ENCODE measurements at places on chromosomes 7 and 10.

GRCh38 chr7:146115851-146116520 lies 615 bp upstream of the CNTNAP2 start:
- DNase-seq = peak; percentile 25

GRCh38 chr10:118980135-118980865 lies 49.2 kb upstream of the NANOS1 start:
- no peak for DNase-seq

DNA sequence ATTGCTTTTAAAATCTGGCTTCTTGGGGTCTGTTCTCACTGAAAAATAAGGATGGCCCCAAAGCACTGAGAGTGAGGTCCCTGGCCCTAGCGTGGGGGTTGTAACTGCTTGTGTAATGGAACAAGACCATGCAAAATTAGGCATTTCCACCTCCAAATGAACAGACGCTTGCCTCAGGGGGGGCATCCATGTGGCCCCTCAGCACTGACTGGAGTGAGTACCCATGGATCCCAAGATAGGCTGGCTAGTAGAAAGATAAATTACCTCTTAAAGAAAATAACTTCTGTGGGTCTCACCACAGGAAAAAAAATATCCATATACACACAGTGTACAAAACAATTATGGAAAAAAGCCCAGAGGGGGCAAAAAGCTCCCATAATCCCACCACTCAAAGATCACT lies 15.2 kb upstream of the CPA1 start:
- no peak for DNase-seq

GRCh38 chr10:101878869-101879268 lies 35.3 kb upstream of the KCNIP2 start:
- DNase-seq = no peak

- no peak for DNase-seq
Observed at GRCh38 chr7:40747856-40748255, 613.1 kb downstream of the SUGCT start.

GRCh38 chr7:8443576-8444467 lies 10.4 kb downstream of the NXPH1 start:
- DNase-seq = no peak

- DNase-seq = no peak
Observed at GRCh38 chr7:19177269-19177668, 32.0 kb upstream of the FERD3L start.

DNA sequence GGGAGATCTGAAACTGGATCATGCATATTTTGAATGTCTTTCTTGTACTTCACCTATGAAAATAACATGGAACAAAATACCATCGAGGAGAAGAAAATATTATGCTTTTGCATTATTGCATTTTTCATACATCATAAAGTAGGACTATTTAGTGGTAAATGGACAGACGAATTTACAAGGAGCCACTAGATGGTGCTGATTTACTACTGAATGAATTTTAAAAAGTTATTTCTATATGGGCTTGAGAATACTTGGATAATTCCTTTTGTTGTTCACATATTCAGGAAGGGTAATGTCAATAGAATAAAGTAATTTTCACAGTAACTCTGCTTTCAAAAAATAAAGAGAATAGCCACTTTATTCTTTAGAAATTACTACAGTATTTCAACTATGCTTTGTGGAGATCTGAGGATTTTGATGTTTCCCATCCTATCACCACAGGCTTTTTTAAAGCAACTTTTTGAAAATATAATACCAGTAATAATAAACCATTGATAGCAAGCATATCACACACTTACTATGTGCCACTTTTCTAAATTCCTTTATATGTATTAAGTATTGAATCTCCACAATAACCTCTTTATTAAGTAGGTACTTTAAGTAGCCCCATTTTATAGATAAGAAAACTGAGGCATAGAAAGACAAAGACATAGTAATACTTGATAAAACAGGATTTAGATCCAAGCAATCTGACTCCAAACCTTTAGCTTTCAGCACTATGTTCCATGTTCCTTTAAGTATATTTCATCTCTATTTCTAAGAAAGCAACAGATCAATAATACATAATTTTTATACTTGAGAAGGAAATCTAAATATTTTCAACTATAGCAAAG lies 38.6 kb downstream of the NEBL start:
- peak; percentile 41 for DNase-seq

DNA sequence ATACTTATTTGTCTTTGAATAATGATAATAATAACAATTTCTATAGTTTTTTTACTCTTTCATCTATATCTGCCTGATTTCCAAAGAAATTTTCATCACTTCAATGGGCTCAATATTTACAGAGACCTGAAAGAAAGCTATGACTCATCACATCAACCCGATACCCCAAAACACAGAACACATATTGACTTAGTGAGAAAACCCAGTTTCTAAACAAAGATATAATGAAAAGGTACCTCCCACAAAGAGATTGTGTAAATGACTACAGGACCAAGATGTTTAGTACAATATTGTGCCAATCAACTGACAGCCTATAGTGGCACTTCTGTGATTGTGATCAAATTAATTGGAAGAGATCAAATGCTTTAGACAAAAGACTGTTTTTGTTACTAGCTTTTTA lies 133.9 kb downstream of the PCDH15 start:
- no peak for DNase-seq

DNA sequence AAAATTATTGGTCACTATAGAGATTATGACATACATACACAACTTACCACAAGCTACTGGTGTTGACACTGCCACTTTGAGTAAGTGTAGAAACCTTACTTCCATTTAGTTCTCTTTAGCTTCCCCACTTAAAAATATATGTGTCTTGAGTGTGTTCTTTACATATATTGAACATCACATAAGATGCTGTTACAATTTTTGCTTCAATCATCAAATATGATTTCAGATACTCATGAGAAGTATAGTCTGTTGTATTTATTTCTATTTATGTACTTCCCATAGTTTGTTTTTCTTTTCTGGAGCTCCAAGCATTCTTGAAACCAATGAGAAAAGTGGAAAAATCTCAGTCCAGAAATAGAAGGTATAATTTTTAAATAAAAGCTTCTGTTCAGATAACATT lies 102.7 kb upstream of the SDK1 start:
- no peak for DNase-seq

GRCh38 chr7:113794573-113794972 lies 124.2 kb downstream of the PPP1R3A start:
- DNase-seq = no peak

- DNase-seq = no peak
Observed at GRCh38 chr7:132075515-132075914, 500.8 kb downstream of the PLXNA4 start.

All from pons (tissue), 1 donor.